ENCODE measurements at places on chromosomes 3 and 15. TPM values are rescaled to one million over a fixed set of nuclear protein-coding genes. Genes with fewer than 3 reads are reported as not detected.

Gene CADM2
- polyA plus RNA-seq = not detected

Gene HRG
- not detected for polyA plus RNA-seq

Gene RARB
- polyA plus RNA-seq = not detected

Gene HYAL1
- 0.81 TPM for polyA plus RNA-seq

Gene EFCAB12
- 0.21 TPM for polyA plus RNA-seq

Gene OXTR
- 0.05 TPM for polyA plus RNA-seq

Gene ARID3B
- 13.0 TPM for polyA plus RNA-seq

Gene CLDN18
- not detected for polyA plus RNA-seq

Gene PRICKLE2
- not detected for polyA plus RNA-seq

DNA sequence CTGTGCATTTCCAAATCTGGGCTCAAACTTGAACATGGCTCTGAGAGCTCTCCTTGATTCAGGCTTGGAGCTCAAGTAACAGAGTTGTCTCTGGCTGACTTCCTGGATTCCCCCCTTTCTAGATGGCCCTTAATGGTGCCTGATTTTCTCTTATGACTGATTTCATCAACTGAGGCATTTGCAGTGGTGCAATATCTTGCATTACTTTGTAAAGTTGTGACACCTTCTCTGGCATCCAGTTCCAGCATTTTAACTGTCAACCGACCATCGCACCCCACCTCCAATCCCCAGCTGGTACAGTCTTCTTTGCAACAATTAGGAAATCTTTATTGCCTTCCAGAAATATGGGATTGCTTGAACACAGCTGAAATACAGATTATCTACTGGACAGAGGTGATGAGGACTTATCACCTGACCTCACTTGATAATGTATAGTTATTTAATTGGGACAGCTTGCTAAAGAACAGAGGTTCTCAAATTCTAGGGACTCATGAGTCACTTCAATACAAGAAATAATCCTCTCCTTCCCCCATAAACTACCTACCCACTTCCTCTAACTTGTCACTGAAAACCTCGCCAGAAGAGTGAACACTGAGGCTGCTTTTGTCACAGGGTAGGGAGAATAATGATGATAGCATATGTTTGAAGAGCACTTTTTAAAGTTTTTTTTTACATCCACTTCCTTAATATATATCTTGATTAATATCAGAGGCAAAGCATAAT lies 41.8 kb downstream of the FILIP1L start:
- no peak for DNase-seq

- DNase-seq = no peak
These were observed 1.5 kb downstream of the CORO2B start for GRCh38 chr15:68580026-68580882.

GRCh38 chr3:157190380-157190872 lies 30.5 kb upstream of the CCNL1 start:
- no peak for DNase-seq

DNA sequence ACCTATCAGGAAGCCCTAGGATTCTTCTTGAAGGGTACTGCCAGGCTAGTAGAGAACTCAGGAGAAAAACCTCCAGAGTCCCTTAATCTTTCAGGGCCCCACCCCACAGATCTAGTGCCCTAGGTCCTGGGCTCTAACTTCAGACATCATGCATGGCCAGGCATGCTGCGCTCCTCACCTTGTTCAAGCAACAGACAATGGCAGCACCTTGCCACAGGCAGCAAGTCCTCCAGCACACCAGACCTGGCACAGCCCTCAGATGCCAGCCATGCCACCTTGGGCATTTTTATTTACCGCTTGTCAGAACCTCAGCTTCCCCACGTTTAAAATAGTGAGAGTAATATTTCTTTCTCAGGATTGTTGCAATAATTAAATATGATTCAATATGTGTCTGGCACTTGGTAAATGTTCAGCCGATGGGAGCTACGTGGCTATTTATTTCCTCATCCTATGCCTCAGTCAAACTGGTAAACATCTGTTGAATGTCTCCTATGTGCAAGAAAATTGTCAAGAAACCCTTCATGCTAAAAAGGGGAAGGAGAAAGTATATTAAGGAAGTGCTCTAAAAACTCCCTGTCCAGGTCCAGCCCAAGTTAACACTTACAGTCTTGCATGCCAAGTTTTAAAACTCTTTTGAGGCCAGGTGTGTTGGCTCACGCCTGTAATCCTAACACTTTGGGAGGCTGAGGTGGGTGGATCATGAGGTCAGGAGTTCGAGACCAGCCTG lies 14.5 kb upstream of the CCR1 start:
- no peak for DNase-seq

- DNase-seq = no peak
These were observed 179.1 kb downstream of the WDR72 start for GRCh38 chr15:53580366-53580765.

DNA sequence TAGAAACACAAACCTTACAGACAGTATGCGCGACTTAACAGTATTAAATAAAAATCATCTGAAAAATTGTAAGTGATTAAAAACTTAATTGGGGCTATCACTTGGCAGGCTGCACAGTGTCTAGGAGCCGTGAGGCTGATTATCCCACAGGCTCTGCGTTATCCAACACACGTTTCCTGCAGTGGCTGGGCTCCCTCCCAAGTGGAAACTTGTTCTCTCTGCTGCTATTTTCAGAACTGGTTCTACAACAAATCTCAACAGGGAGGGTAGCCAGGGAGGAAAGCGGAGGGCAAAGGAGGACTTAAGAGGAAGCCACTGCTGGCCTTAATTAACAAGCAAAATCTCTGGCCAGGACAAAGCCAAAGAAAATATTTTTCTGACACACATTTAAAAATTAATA lies 555.2 kb downstream of the MAGI1 start:
- DNase-seq = no peak

DNA sequence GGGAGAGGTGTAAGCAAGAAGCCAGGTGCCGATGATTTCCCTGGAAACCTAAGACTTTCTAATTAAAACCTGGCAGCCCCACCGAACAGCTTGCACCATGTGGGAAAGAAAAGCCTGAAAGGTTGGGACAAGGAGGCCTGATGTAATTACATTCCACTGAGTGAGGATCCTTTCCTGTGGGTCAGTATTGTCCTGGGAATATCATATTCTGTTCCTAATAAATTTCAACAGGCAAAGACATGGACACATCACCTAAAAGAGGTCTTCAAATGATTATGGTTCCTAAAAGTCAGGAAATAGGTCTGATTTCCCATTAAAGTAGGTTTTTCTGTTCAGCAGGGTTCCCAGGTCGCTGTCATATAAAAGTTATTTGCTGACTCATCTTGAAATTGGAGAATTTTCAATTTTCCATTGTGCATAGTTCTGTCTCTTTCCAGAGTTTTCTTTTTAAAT lies 58.5 kb downstream of the DUT start:
- DNase-seq = no peak

DNA sequence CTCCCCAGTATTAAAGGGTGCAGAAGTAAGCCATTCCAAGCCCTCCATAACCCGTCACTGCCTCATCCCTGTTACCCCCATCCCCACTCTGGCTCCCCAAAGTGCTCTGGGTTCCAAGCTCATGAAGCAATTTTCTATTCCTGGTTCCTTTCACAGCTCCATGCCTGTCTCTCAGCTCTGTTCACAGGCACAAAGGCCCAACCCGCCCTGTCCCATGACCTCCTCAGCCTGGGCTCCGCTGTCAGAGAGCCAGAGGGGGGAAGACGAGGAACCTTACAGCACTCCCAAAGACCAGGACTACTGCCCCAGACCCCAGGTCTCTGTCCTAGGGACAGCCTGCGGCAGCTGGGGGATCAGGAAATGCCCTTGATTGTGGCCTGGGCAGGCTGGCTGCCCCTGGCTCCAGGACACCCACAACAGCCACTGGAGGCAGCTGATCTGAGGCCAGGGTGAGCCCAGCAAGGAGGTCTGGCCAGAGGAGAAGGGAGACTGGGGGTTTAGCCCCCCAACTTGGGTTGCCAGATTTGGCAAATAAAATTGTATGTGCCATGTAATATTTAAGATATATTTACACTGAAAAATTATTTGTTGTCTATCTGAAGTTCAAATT lies 43.2 kb upstream of the LINGO1 start:
- no peak for DNase-seq

DNA sequence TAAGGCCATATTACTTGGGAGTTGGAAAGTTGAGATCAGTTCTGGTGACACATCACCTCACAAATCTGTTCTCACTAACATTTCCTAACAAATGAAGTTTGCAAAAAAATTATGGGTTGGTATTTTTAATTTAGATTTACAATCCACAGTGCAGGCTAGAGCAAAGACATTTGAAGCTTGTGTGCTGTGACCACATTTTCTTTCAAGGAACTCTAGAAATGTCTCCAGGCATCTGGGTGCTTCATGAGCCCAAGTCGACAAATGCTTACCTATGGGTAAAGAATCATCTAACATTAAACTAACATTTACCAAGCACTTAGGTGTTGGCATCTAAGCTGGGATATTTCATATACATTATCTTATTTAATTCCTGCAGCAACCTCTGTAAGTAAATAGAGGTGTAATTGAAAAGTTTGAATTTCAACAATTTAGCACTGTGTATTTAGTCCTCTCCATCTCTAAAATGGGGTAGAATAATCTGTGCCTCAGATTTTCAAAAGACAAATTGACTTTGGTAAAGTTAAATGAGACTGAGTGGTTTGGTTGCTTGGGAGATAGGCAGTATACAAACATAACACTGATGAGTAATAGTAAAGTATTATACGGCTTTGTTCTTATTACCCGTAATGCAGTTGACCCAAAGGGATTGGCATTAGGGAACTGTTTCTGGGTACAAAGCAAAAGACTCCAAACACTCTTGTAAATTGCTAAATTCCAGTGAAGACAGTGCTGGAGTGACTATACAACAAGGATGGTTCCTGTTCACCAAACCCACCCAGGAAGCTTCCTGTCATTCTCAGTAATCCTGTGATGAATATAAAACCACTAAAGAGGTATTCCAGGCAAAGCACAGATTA lies 162.5 kb downstream of the TPRG1 start:
- no peak for DNase-seq

DNA sequence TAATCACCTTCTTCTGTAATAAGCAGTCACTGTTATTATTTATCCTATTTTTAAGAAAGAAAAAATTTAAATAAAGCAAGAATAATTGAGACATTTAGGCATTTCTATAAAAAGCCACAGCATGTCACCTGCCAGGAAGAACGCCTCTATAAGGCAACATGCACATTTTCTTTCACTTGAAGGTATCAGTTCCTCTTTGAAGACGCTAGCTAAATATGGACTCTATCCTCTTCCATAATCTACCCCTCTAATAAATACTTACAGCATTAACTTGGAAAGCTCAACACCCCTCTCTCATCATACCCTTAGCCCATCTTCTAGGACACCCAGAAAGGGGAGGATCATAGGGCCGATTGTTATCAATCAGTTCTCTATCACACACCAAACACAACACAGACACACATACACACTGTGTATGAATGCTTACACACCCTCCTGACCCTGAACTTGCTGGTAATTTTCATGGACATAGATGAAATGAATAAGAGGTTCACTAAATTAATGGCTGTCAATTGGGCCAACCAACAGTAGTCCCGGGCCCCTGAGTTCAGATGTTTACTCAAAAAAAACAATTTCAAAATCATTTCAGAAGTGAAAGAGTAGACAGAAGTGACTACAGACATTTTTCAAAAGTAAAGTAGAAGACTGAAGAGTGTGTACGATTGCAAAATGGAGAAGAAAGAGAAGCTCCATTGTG lies 102.5 kb downstream of the ZMAT3 start:
- no peak for DNase-seq

DNA sequence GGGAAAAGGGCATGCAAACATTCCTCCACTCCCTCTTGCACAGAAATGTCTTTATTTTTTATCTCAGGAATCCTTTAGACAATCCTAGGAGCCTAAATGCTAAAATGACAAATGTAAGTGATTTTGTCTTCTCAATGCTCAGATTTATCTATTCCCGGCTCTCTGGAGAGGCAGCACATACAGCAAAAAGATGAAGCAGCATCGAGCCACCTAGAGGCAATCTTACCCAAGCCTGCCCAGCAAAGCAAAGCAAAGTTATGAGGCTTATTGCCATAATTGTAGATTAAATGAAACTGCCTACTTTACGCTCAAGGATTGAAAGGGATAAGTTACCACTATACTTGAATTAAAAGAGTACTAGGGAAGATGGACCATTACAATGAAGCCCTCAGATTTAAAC lies 750.4 kb upstream of the NR2F2 start:
- DNase-seq = no peak

DNA sequence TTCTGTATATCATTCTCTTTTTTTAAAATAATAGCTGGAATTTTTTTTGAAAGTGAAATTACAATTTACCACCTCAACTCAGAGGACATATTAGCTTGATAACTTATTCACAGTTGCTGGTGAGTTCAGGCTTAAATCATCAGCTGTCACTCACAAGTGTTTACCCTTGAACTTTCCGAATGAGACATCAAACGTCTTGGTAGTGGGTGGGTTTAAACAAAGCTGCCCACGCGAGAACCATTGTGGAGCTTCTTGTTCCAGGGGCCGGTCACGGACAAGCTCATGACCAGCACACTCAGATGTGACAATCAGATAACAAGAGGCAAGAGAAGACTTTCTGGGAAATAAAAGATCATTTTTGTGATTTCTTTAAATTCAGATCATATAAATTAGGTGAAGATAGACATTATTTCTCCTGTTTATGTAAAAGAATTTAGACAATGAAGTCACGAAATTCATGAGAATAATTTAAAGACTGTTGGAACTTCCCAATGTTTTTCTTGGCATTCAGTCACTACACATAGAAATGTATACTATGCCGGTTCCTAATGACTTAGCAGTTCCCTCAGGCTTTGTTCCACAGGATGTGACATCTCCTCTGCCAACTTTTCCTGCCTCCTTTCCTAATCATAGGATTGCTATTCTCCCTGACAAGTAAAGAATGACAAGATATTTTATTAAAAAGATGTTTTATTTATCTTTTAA lies 29.3 kb downstream of the BTD start:
- DNase-seq = no peak

GRCh38 chr15:35616498-35617271 lies 70.7 kb upstream of the DPH6 start:
- DNase-seq = no peak

DNA sequence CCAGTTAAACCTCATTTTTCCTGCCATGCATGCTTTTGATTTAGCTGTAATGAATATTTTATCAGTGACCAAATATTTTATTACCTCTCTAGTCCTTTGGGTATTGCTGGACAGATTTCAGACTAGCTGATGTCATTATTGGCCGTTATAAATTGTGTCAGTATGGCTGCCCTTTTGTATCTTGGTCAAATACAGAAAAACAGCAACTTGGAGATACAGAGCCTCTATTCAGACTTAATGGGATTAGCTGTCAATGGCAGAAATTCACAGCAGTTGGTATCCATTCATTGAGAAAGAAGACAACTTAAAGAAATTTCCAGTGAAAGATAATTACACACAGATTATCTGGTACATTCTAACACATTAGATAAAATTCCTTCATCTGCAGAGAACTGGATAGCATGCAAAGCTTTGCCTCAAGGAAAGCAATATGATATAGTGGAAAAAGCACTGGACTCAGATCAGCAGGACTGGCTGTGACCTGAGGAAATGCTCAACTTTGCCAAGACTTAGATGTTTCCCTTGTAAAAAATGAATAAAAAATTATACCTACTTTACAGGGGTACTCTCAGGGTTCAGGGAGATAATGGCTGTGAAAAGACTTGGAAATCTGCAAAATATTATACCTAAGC lies 20.8 kb downstream of the COL6A6 start:
- no peak for DNase-seq

All from CD8-positive, alpha-beta memory T cell (primary cell).